ENCODE measurements at places on chromosomes 3 and 15.
A peak's percentile ranks its signal among the peaks of the same experiment; 100 is the strongest.

DNA sequence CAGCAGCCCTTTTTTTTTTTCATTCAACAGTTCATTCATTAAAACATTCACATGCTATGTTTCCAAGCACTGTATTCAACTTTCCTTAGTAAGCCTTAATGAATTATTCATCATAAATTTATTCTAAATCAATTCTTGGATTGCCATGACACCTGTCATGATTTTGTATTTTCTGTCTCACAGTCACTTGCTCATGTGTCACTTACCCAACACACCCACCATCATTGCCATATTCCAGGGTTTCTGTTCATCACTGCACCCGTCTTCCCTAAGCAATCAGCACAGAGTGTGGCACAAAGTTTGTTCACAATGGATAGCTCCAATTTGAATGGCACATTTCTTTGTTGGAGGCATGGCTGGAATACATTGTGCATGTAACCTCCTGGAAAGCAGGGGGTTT, 27.2 kb downstream of the CPNE4 start:
- DNase-seq = no peak

GRCh38 chr3:65549626-65549959, 489.1 kb downstream of the MAGI1 start:
- DNase-seq = no peak

GRCh38 chr3:184259878-184260723, 1.3 kb downstream of the CAMK2N2 start:
- DNase-seq = no peak

DNA sequence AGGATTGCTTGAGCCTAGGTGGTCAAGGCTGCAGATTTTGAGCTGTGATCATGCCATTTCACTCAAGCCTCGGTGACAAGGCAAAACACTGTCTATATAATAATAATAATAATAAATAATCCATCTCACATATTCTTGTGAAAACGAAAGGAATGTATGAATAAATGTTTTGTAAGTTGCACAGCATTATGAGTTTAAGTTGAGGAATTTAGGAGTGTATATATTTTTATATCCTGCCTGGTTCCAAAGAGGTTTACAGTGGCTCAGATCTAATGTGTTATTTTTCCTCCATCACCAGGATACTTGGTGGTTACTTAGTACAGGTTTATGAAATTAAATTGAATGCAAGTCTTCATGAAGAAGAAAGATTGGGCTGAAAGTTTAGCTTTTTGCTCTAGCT, 77.2 kb downstream of the ATG7 start:
- DNase-seq = no peak

DNA sequence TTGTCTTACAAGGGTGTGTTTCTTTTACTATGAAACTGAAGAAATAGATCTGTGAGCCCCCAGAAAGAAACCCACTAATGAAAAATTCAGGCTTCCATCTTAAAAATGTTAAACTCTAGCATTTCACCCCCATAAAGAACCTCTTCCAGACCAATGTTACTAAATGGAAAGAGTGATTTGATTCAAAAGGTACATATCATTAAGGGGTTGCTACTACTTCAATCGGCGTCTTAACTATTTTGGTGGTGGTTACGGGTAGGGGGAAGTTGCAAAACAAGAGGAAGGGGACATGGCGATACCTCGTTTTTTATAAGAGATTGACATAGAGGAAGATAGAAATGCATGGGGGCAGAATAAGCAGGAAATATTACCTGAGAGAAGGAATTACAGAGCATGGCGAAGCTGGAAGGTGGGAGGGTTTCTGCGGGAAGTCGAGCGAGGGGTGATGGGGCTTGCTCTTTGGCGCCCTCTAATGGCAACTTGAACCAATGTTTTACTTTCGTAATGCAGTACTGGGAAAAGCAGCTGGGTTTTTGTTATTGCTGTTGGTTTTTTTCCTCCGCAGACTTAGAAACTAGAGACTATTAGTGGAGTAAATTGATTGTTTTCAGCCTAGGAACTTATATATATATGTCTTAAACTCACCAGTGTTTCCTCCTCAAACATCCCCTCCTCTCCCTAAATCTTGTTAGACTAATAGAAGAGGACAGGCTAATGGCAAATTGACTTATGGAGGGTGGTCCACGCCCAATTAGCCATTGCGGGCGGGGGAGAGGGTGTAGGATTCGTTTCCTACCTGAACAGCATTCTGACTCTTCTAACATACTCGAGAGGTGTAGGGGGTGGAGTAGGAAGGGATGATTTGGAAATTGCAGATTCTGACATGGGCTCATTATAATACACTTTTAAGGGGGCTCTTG, 11.3 kb upstream of the SOX2 start:
- DNase-seq = peak; percentile 26

DNA sequence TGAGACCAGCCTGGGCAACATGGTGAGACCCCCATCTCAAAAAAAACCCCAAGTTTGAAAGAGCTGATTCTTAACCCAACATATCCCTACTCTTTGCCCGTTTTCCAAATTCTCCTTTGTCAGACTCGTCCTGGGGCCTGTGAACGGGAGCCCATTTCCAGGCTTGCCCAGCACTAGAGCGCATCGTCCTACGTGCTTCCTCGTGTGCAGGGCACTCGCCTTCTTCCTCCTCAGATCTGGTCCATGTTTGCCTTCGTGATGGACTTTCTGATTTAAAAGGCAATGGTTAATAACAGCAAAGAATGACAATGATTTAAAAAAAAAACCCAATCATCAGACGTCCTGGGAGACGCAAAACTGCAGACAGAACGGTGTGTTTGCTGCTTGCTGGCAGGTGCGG, 10.1 kb downstream of the MELTF start:
- DNase-seq = no peak

GRCh38 chr3:126917232-126917804, 65.6 kb upstream of the PLXNA1 start:
- no peak for DNase-seq

DNA sequence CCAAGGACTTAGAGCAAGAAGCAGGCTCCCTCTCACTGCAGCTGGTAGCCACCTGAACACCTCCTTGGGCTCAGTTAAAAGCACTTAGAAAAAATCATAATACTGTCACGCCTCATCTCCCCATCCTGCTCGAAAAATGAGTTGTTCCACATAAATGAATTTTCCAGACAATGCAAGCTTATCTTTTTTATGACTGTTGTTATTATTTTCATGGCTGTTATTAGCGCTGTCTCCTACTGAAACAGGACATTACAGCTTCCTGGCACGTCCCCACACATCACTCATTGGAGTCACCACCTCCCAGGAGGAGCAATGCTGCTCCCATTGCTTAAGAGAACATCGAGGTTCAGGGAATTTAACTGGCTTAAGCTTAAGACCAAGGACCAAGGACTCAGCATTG, 26.5 kb downstream of the CCDC33 start:
- DNase-seq = no peak

DNA sequence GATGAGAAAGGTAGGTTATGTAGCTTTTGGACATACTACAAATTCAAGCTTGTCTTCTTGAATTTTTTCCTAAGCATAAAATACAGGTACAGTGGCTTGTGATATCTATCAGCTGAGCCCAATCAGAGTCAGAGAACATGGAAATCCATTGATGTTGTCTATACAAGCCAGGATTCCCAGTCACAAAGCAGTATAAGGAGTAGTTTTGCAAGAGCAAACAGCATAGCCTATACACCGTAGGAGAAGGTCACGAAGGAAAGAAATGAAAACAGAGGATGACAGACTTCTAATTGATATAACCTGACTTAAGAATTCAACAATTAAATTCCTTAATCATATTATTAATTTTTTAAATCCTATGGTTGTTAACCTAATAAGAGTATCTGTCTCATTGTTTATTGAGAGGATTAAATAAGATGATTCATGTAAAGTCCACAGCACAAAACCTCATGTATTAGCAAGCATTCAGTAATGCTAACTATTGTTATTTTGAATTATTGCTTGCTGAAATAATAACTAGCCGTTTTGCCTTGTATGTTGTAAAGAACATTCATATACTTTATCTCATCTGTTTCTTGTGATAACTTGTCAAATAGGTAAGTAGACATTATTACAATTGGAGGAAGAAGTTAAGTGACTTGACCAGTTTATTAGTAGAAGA, 276.6 kb upstream of the ZPLD1 start:
- DNase-seq = no peak

DNA sequence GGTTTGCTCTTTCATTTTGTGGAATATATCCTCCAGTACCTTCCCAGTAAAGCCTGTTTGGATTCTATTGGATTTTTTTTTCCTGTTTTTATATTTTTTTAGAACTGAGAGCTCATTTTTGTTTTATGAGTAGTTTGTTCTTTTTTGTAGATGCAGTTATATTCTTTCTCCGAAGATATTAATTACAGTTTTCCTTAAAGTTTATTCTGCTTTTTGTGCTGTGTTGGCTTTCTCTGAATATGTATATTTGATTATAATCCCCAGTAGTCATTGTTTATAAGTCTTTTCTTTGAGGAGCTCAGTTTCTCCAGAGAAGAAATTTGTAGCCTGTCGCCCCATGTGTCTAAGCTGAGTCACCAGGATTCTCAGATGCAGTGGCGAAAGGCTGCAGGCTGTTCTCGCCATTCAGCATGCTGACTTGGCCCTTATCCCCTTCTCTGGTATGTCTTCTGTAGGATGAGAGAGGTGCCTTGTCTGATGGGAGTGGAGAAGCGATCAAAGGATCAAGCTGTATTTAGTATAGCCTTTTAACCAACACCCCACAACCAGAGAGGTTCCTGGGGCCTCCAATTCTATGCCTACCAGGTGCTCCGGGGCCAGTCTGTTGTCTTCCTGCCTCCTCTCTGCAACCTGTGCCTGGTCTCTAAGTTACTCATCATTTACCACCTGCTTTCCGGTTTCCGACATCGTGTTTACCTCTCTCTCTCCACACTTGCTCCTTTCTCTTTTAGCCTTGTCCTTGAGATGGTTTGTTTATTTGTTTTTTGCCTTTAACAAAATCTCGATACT, 31.7 kb upstream of the MFSD1 start:
- no peak for DNase-seq

DNA sequence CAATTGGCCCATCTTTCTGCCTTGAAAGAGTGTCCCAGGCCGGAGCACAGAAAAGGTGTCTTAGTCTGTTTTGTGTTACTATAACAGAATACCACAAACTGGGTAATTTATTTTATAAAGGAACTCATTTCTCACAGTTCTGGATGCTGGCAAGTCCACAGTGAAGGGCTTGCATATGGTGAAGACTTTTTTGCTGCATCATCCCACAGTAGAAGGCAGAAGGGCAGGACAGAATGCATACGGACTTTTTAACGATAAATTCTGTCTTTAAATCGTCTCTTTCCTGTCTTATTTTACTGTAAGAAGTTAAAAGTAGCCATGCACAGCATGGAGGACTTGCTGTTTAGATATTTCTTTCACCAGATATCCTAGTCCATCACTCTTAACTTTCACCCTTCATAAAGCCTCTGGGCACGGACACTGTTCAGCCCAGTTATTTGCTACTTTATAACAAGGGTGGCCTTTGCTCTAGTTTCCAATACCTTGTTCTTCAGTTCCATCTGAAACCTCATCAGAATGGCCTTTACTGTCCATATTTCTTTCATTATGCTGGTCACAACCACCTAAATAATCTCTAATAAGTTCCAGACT, 10.3 kb upstream of the EIF1B start:
- no peak for DNase-seq

GRCh38 chr3:192372616-192373015, 354.7 kb downstream of the FGF12 start:
- no peak for DNase-seq

DNA sequence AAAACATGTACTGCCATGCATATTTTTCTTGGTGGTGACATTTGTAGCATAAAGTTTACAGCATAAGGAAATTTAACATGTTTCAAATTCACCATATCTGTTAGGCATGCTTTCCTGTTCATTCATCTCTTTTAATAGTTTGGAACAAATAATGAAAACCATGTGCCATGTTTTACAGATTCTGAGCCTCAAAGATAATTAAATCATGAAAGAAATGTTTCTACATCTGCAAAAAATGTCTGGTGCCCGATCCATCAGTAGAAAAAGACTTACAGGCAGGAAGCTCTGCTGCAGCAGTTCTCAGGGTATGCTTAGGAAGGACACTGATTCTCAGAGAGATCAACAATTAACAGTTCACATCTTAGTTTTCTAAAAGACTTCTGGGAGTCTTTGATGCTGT, 316.2 kb downstream of the IL5RA start:
- DNase-seq = no peak

DNA sequence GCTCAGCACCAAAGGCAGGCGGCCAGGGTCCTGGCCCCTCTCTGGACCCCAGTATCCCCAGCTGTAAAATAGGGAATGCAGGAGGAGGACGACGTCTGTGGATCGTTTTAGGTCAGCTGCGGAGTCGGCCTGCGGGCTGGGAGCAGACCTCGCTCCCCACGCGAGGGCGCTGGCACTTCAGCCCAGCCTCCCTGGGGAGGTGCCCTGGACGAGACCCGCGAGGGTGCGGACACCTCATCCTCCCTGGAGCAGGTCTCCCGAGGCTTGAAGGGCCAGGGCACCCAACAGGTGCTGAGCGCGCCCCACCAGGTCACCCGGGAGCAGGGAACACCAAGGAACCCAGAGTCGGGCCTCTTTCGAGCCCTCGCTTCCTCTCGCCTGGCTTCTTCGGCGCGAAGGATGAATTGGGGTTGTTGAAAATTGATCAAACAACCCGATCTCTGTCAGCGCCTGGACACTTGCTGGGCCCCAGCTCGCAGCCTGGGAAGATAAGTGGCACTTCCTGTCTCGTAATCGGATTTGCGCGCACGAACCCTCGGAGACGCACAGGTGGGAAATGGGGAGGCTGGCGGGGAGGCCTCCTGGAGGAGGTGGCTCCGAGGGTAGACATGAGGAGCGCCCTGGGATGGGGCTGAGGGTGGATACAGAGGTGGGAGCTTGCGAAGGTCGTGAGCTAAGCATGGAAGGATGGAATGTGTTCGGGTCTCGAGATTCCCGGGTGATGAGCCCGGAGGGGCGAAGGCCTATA, 588 bp upstream of the VIPR1 start:
- DNase-seq = no peak

DNA sequence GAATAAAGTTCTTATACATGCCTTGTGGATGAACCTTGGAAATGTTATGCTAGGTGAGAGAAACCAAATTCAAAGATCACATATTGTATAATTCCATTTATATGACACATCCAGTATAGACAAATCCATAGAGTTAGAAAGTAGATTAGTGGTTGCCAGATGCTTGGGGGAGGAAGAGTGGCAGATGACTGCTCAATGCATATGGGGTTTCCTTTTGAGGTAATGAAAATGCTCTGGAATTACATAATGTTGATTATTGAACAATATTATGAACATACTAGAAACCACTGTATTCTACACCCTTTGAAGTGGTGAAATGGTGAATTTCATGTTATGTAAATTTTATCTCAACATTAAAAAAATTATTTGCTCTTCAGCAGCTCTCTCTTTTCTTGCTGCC, 100.8 kb downstream of the DHX36 start:
- no peak for DNase-seq

DNA sequence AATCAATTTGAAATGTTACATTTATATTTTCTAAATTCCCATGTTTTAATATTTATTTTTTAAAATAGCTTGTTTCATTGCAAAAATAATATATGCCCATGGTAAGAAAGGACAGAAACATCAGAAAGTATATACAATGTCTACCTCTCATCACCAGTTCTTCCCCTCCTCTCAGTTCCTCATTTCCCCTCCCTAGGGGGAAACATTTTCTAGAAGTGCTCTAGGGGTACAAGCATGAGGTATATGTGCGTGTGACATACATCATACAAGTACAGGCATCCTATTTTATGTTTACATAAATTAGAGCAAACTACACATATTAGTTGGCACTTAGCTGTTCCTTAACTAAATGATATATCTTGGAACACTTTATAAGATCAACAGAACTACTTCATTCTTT, 189.3 kb upstream of the VEPH1 start:
- no peak for DNase-seq
